ENCODE measurements at places on chromosomes 4 and X.

GRCh38 chr4:33837043-33837838 lies 2407.1 kb downstream of the ARAP2 start:
- DNase-seq = no peak

DNA sequence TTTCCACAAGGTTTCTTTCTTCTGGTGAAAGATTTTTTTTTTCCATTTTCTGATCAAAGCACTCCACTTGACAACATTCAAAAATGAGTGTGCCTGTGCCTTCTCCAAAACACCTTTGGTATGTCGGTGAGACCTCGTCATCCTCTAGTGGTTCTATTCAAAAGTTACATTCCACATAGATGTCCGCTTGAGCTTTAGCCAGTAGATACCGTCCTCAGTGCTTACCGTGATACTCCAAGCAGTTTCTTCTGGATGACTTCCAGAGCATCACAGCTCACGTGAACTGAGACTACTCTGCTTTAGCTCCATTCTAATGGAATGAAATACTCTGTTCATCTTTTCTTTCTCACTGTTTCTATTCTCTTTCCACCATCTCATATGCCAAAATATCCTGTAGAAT lies 38.2 kb upstream of the VEGFC start:
- DNase-seq = no peak

DNA sequence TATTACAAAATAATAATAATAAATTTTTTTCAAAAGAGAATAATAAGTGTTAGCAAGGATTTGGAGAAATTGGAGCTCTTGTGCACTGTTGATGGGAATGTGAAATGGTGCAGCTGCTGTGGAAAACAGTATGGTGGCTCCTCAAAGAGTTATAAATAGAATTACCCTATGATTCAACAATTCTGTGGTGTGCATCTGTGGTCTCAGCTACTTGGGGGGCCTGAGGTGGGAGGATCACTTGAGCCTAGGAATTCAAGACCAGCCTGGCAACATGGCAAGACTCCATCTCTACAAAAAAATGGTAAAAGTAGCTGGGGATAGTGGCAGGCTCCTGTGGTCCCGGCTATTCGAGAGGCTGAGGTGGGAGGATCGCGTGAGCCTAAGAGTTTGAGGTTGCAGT lies 19.6 kb downstream of the MND1 start:
- no peak for DNase-seq

- no peak for DNase-seq
Observed at GRCh38 chr4:38857354-38858096, 908 bp upstream of the TLR6 start.

Measured in hematopoietic multipotent progenitor cell treated with erythropoietin and hydrocortisone succinate and interleukin-3 and kit ligand, for 15 days (in vitro differentiated cells).